Thymus (tissue), 14 donors: ENCODE measurements at places on chromosomes 12 and 14.

DNA sequence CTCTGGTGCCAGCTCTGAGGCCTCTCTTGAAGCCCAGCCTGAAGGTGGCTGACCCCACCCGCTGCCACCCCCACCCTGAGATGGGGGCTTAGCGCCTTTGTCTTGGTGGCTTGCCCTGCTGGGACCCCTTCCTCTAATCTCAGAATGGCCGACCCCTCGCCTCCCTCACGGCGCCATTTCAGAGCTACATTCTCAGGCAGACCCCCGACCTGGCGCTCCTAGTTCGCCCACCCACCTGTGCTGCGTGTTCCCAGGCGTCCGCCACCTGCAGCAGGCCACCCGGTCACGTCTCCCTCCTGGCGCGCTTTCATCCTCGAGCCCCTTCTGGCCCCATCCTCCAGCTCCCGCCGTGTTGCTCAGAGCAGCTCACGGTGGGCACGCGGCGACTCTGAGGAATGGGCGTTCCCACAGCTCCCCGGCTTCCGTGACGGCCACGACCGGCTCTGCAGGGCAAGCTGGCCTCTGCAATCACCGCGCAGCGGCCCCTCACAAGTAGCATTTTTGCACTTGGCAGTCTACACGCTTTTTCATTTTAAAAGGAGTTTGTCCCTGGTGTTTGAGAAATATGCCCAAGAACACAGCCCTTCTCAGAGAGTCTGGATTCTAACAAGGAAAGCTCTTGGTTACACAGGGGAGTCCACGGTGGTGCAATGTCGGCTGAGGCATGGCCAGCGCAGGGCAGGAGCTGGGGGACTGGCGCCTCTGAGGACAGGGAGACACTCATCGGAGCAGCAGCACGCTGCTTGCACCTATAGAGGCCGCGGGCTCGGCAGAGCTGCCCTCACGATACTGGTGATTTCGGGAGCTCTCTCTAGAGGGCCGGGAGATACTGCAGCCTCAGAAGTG lies 105.7 kb upstream of the C14orf180 start:
- DNase-seq, result no peak

- no peak for DNase-seq
Observed at GRCh38 chr12:26523708-26524150, 309.3 kb downstream of the ITPR2 start.

DNA sequence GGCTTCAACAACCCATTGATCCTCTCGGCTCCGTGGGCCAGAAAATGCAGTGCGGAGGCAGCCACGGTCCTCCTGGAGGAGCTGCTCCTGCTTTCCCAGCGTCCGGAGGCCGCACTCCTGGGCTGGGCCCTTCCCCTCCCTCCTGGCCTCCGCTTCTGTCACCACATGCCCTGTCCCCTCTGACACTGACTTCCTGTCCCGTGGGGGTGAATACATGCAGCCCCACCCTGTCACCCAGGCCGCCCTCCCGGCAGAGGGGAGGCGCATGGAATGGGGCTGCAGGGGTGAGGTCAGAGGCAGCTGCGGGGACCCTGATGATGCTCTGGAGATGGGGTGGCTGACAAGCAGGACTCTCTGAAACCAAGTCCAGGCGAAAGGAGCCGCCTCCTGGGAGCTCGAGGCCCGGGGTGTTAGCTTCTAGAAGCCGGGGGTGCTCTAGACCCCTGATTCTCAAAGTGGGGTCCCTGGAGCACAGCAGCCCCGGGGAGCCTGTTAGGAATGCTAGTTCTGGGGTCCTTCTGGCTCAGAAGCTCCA lies 32.2 kb downstream of the NOC4L start:
- no peak for DNase-seq

- no peak for DNase-seq
Observed at GRCh38 chr14:89921346-89921745, 33.2 kb downstream of the EFCAB11 start.

- no peak for DNase-seq
Observed at GRCh38 chr14:20667957-20668356, 16.4 kb upstream of the RNASE4 start.

GRCh38 chr12:12734561-12735071 lies 17.4 kb downstream of the CDKN1B start:
- DNase-seq, result no peak

- no peak for DNase-seq
Observed at GRCh38 chr12:71027856-71028255, 107.3 kb upstream of the PTPRR start.

- no peak for DNase-seq
Observed at GRCh38 chr14:46550836-46551235, 100.7 kb downstream of the RPL10L start.

GRCh38 chr14:90111895-90112534 lies 50.2 kb downstream of the KCNK13 start:
- no peak for DNase-seq

- DNase-seq, result peak; percentile 34
Observed at GRCh38 chr14:71246539-71246938, 339.3 kb downstream of the PCNX1 start.

DNA sequence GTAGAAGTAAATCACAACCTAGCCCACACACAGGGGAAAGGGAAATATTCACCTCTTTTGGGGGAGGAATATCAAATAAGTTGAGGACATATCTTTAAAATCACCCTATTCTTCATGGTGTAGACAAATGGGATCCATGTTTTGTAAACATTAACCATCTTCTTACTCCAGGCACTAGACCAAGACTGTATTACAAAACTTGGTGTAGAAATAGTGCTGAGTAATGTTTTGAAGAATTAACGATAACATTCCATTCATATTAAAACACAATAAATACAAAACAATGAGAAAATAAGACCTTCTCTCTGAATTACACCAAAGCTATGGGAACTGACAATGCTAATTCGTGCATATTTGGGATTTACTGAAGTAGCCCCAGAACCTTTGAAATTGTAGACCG lies 633.6 kb downstream of the BCL11B start:
- DNase-seq, result no peak

GRCh38 chr12:41205070-41205709 lies 17.1 kb downstream of the PDZRN4 start:
- DNase-seq, result no peak

- no peak for DNase-seq
Observed at GRCh38 chr12:108761226-108761625, 29.9 kb upstream of the CORO1C start.

DNA sequence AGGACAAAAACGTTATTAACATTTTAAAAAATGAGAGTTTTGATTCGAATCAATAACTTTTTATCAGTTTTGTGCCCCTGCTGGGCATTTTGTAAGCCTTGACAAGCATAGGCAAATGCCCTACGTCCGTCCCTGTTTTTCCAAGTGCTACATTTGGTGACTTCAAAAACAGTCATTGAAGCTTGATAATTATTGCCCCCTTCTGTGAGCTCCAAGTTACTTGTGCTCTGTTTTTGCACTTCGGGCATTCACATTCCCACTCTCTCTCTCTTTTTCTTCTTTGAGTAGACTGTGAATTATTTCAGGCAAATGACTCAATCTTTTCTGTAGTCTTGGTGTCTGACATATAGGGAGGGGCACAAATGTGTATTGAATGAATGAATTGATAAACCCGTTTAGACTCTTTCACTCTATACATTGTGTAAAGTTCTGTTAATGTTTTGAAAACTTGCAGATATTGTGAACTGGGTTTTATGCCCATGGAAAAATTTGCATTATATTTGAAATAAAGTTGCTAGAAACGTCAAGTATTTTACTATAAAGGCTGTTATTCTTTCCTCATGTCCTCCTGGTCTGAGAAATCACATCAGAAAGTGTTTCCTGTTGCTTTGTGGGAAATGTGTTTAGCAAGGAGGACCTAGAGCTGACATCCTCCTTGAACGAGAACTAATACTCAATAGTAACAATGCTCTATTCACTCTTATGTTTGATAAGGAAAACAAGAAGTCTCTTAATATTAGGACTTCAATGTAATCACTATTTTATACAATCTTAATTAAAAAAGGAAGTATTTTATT lies 1.4 kb downstream of the APAF1 start:
- DNase-seq, result no peak

DNA sequence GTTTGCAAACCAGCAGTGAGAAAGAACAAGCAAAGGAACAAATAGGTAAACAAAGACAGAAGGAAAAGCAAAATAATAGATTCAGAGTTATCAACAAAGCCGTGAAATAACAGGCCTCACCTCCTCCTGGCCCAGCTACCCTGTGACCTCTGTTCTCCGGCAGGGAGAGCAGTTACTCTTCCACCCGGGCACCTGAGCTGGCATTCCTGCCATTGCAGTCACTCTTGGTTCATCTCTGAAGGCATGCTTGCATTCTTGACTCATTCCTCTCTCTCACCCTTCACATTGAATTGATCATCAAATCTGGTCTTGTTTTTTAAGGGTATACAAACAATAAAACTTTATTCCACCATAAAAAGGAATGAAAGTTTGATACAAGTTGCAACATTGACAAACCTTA lies 95.1 kb downstream of the TTC8 start:
- no peak for DNase-seq

DNA sequence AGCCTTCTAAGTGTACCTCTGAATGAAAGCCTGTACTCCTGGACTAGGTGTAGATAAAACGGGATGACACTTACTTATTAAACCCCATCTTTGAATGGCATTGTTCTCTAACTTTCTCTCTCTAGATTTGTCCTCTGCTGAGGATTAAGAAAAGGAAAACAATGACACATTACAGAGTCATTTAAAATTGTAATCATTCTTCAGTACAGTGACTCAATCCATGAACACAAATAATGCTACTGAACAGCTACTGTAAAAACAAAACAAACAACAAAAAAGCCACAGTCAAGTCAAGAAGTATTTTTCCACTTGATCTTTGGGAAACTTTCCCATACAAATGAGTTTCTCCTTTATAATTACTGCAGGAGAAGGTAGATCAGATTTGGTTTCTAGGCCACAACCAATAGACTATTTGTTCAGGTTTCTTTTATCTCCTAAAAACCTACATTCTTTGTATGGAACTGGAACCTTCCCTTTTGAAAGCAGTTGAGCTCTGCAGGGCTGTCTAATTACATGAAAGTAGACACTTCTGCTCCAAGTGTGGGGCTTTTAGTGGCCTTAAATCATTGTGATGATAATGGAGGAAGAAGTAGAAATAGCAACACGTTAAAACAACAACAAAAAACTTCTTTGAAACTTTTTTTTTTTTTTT lies 219.1 kb downstream of the ESR2 start:
- DNase-seq, result no peak

DNA sequence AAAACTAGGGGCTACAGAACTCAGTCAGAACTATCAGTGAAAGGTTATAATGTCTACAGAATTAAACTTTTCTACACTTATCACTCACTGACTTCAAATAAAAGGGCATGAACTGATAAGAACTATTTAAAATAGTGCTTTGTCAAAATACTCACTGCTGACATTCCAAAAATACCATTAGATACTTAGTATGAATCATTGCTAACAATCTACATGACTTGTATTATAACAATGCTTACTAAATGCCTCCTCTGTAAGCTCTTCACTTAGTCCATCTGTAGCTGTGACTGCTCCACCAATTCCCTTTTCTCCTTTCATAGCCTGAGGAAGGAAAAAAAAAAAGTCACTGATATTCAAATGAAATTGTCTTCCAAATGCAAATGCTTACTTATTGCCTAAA lies 17.0 kb downstream of the NFYB start:
- DNase-seq, result no peak

DNA sequence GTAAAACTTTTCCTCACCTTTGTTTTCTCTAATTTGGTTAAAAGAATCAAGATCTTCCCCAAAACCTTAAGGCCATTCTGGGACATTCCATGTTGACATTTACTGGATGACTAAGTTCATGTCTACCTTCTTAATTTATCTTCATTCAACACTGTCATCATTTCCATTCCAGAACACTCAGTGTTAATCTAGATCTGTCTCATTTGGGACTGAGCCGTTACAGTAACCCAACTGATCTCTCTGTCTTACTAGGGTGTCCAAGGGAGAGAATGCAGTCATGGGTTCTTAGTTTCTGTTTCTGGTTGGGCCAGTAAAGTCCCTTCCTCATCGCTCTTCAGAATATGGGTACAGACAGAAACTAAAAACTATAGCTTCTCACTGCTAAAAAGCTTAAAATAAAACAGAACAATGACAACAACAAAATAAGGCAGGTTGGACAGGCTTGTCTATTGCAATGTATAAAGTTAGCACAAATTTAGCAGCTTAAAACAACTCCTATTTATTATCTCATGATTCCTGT lies 144.8 kb downstream of the ASCL1 start:
- DNase-seq, result no peak

DNA sequence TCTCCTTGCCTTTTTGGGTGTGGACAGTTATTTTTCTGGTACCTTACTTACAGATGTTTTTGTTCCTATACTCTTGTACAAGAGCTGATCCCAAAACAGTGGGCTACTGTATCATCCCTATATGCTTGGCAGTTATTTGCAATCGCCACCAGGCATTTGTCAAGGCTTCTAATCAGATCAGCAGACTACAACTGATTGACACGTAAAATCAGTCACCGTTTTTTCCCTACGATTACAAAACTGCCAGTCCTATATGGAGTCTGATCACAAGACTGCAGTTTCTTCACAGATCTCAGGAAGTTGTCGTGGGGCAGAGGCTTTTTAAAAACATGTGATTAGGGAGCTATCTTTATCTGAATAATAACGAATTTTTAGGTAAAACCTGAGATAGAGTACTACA lies 1.3 kb downstream of the LYSET start:
- DNase-seq, result no peak

GRCh38 chr12:20350026-20350425 lies 18.3 kb upstream of the PDE3A start:
- DNase-seq, result no peak

DNA sequence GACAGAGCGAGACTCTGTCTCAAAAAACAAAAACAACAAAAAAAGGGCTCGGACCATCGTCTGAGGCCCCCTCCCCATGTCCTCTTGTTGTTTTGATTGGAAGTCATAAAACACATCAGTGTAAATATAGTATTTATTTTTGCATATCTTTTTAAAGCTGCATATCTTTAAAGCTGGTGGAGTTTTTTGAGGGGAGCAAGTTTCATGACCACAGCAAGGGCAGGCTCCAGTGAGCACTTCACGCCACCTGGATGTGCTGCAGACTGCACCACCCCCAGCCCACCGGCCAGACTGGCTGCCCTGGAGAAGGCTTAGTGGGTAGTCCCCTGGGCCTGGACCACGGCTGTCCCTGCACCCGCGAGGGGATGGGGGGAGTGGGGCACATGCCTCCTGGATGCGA lies 11.9 kb upstream of the BCL7A start:
- no peak for DNase-seq

GRCh38 chr12:25135531-25136154 lies 59.3 kb downstream of the DNAI7 start:
- no peak for DNase-seq

GRCh38 chr12:97112136-97112535 lies 205.1 kb downstream of the NEDD1 start:
- DNase-seq, result no peak

DNA sequence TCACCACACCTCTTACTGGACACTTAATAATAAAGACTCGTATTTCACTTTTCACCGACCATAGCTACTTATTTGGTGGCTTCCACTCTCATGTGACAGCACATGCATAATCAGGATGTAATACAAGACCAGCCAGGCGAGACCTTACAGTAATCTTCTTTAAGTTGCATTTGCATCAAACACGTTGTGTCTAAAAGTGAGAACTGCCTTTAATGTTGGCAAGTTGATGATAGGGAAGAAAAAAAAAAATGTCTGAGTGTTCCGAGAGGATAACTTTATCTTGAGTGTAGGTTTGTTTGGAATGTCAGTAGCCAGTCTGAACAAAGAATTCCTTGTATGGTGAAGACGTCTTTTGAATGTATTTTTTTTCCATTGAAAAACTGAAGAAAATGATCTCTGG lies 440.4 kb downstream of the ADAMTS20 start:
- DNase-seq, result no peak

GRCh38 chr14:103070263-103070885 lies 13.0 kb upstream of the CDC42BPB start:
- no peak for DNase-seq

GRCh38 chr12:66860752-66861750 lies 182.2 kb upstream of the GRIP1 start:
- peak; percentile 60 for DNase-seq
